Esophagus muscularis mucosa (tissue), 4 donors: ENCODE measurements at places on chromosomes 6 and 20. TPM values are rescaled to one million over a fixed set of nuclear protein-coding genes. Genes with fewer than 3 reads are reported as not detected.
A peak's percentile ranks its signal among the peaks of the same experiment; 100 is the strongest.

The TUBB2A gene
- 180 TPM for total RNA-seq

DNA sequence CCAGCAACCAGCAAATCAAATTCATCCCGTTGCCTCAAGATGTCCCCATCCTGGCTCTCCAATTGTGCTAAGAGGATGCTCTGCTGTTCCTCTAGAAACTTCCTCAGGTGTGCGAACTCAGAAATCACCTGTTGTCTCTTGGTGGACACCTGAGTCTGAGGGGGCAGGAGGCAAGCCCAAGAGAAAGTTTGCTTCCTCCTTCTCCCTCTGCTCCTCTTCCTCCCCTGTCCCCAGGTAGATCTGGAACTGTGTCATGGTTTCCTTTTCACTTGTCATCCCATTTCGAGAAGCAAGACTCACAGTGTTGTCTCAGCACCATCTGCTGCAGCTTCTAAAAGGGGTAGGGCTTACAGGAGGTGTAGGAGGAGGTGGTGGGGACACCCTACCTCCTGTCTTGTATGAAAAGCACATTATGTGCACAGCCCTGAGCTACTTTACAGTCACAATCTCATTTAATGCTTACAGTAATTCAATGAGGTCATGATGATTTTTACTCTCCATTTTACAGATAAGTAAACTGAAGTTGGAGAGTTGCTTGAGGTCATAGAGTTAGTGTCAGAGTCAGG lies 2.5 kb downstream of the TRIM10 start:
- DNase-seq = peak; percentile 88

GRCh38 chr6:157410045-157410444 lies 29.1 kb downstream of the ZDHHC14 start:
- DNase-seq = no peak

GRCh38 chr6:90177544-90178383 lies 118.9 kb downstream of the BACH2 start:
- DNase-seq = no peak

- no peak for DNase-seq
Observed at GRCh38 chr6:105869835-105870440, 216.2 kb upstream of the PRDM1 start.

The MAS1 gene
- not detected for total RNA-seq

DNA sequence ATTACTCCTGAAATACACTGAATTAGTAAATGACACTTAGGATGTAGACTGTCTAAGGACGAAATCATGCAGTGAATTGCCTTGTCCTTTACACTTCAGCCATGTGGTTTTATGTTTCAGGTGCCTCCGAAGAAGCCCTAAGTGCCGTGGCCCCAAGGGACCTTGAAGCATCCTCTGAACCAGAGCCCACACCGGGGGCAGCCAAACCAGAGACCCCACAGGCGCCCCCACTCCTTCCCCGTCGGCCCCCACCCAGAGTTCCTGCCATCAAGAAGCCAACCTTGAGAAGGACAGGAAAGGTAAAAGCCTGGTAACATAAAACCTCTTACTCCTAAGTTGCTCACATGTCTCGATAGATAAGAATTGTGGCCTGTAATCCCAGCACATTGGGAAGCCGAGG lies 75.3 kb downstream of the SERAC1 start:
- no peak for DNase-seq

The RRBP1 gene
- 63.4 TPM for total RNA-seq

- DNase-seq = no peak
Observed at GRCh38 chr6:159075506-159076228, 30.9 kb upstream of the TAGAP start.

DNA sequence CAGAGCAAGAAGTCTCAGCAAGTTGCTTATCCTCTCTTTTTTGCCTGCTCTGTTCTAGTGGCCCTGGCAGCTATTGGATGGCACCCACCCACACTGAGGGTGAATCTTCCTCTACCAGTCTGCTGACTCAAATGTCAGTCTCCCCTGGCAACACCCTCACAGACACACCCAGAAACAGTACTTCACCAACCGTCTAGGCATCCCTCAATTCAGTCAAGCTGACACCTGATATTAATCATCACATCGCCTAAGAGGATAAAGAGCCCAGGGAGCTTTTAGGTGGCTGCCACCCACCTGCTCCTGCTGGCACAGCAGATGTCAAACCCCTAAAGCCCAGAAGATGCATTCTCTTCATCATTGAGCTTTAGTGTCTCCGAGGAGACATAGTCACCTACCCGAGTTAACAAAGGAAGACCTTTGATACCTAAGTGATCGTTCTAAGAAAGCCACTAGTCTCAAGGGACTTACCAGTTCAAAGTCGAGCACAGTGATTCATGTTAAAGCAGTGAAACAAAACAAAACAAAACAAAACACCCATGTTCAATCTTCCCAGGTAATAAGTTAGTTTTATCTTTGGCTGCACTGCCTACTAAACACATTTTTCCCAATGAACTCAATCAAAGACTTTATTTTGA lies 97.7 kb upstream of the KCNQ5 start:
- no peak for DNase-seq

The OTOR gene
- not detected for total RNA-seq

GRCh38 chr20:61806995-61807394 lies 258.7 kb downstream of the TAF4 start:
- no peak for DNase-seq

The ECT2L gene
- total RNA-seq = 0.42 TPM

DNA sequence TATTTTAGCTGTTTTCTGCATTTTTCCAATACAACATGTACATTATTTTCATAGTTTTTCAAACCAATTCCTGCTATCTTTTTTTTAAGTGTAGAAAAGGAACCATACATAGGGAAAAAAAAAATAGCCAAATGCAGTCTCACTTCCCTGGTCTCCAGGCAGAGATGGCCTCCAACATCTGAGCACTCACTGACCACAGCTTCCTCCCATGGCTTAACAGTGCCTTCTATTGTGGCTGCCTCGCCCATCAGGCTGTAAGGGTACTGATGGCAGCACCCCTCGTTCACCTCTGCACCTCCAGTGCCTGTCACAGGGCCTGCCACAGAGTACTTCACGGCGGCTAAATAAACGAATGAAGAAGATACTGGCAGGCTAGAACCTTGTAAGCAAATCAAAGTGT lies 591.1 kb downstream of the PTPRT start:
- no peak for DNase-seq

DNA sequence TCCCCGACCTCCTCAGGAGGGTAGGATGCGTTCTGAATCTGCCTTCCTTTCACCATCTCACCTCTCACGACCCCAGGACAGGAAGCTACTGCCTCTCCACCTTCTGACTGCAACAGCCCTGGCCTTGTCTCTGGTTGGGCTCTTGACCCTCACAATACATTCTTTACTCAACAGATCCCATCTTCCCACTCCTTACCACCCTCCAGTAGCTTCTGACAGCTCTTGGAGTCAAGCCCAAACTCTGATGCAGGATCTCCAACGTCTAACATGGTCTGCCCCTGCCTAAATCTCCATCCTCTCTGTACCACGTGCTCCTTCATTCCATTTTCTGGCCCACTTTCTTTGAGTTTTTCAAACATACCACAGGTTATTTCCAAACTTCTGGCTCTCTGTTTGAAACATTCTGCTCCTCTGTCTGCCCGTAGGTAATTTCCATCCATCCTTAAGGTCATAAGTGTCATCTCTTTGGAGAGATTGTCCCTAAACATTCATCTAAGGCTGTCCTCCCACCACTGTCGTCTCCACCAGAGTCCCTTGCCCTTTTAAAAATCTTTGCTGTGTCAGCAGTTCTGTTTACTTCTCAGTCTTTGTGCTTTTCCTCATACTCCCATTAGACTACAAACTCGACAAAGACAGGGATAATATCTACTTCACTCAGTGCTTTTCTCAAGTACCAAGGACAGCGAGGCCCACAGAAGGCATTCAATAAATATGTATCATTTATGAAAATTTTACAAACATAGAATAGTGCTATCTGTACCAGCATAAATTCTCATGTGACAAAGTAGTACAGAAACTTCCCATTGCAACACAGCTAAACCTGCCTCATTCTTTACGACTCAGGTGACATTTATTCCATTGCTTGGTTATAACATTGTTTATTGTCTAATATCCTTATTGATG lies 73.6 kb downstream of the BCAS1 start:
- DNase-seq = no peak

The GDAP1L1 gene
- 0.83 TPM for total RNA-seq

The SPTLC3 gene
- total RNA-seq = 3.1 TPM

DNA sequence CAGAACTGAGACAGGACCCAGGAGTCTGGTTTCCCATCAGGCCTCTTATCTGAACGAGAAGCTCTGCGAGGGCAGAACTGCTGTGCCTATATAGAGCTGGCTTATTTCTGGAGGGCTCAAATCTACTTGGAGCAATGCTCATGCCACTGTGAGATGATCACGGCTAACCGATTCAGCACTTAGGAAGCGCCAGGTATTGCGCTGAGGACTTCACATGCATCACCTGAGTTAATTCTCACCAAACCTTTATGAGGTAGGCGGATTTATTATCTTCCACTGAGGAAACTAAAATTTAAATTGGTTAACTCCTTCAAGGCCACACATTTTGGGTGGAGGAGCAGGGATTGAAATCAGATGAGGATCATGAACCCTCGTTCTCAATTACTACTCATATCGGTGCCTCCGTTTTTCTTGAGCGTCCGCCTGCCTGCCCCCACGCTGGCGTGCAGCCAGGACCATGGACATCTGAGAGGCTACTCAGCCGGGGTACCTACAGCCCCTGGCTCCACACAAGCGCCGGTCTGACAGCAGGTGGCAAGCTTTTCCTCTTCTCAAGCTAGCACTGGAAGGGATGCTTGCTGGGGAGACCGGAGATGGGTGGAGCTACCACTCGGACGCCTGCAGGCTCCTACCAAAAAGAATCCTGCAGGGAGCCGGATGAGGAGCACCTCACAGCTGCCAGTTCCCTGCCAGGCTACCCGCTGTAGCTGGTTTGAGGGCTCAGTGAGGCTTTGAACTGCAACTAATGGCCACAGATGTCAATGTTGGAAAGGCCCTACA lies 1.0 kb upstream of the PCIF1 start:
- DNase-seq = no peak

DNA sequence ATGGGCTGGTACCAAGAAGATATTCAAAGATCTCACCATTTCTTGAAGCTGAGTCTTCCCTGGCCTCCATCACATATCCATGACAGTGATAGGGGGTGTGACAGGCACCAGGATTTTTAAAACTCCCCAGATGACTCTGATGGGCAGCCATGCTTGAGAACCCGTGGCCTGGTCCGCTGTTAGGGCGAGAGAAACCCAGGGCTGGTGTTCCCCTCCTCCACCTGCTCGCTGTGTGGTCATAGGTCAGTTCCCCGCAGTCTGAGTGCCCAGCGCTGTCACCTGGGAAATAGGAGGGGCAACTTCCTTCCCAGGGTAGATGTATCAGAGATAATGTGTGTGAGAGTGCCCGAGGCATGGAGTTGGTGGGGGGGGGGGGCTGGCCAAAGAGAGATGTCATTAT lies 50.9 kb downstream of the TMEM242 start:
- no peak for DNase-seq

The GHRH gene
- total RNA-seq = not detected

GRCh38 chr20:19079536-19080299 lies 132.7 kb upstream of the SLC24A3 start:
- DNase-seq = peak; percentile 88

- peak; percentile 93 for DNase-seq
Observed at GRCh38 chr6:12010635-12011275, 1.4 kb upstream of the HIVEP1 start.

GRCh38 chr6:21159465-21159864 lies 434.1 kb upstream of the SOX4 start:
- no peak for DNase-seq

The RGS17 gene
- total RNA-seq = 0.83 TPM
